Stimulated activated CD8-positive, alpha-beta memory T cell treated with anti-CD3 and anti-CD28 coated beads, Interleukin-2, amount 100 ng/mL, for 1 hour (primary cell): ENCODE measurements at places on chromosomes 4 and X.

GRCh38 chrX:1391707-1392375 lies at the start of gene SLC25A6:
SLC25A6 (minus strand) TSS chrX:1392113; CDS start chrX:1392009, 104 bp downstream.
- peak; percentile 99 for DNase-seq

- no peak for DNase-seq
Measured at GRCh38 chr4:158996669-158997074, 106.2 kb upstream of the RAPGEF2 start.

GRCh38 chrX:78307665-78308064 lies 19.7 kb downstream of the CYSLTR1 start:
- no peak for DNase-seq

- DNase-seq: no peak
Measured at GRCh38 chr4:188869581-188869980, 730.3 kb downstream of the TRIML1 start.

DNA sequence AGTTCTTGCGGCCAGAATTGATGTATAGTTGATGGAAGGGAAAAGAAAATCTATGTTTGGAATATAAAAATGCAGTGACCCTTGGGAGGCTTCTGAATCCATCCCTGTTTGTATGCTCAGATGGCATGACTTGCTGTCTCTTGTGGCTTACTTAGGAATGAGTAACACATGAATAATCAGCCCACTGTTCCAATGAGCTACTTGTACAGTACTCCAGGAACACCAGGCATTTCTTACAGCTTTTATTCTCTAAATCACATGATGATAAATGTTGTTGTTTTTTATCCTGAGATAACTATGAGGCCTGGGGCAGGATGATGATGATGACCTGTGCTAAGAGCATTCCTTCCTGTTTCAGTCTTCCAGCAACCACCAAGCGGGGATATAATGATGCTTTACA lies 18.9 kb downstream of the TMPRSS11E start:
- DNase-seq: no peak

- no peak for DNase-seq
Measured at GRCh38 chrX:135410861-135411627, 10.7 kb upstream of the SMIM10L2A start.

- no peak for DNase-seq
Measured at GRCh38 chr4:92106816-92107215, 196.9 kb upstream of the GRID2 start.

DNA sequence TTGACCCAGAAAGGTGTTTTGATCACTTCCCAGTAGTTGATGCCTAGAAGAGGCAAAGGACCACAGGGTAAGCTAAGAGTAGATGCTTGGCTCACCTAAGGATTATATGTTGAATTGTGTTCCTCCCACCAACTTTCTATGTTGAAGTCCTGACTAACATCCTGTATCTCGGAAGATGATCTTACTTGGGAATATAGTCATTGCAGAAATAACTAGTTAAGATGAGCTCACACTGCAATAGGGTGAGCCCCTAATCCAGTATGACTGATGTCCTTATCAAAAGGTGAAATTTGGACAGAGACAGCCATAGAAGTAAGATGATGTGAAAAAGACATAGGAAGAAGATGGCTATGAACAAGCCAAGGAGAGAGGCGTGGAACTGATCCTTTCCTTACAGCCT lies 3.3 kb upstream of the HMGB2 start:
- no peak for DNase-seq

DNA sequence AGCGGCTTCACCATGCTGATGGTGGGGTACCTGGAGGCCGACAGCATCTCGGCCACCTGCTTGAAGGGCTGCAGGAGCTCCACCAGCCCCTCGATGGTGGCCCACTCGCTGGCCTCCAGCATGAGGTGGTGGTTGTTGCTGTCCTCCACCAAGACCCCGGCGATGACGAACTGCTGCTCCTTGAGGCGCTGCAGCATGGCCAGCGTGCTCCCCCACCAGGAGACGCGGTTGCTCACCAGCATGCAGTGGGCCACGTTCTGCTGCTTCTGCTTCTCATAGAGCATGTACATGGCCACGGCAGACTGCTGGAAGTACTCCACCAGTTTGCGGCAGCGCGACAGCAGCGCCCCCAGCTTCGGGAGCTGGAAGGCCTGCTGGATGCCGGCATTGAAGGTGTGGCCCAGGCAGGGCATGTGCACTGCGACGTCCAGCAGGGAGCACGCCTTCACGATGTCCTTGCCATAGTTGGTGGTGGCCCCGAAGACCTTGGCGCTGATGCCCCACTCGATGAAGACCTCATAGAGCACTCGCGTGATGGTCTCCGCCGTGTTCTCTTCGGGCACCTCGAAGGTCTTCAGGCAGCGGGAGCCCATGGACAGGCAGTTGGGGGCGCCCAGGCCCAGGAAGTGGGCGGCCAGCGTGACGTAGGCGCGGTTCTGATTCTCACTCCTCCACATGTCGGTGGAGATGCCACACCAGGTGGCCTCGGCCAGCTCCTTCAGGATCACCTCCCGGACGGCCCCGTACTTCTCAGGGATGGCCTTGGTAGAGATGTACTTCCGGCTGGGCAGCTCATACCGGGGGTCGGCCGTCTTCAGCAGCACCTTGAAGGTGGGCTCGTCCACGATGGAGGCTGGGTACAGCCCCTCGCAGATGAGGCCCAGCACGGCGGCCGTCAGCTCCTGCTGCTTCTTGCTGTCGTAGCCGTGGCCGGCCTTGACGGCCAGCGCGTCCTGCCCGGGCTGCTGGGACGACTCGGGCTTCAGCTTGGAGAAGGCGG lies 11.0 kb downstream of the DHRSX start:
- no peak for DNase-seq

DNA sequence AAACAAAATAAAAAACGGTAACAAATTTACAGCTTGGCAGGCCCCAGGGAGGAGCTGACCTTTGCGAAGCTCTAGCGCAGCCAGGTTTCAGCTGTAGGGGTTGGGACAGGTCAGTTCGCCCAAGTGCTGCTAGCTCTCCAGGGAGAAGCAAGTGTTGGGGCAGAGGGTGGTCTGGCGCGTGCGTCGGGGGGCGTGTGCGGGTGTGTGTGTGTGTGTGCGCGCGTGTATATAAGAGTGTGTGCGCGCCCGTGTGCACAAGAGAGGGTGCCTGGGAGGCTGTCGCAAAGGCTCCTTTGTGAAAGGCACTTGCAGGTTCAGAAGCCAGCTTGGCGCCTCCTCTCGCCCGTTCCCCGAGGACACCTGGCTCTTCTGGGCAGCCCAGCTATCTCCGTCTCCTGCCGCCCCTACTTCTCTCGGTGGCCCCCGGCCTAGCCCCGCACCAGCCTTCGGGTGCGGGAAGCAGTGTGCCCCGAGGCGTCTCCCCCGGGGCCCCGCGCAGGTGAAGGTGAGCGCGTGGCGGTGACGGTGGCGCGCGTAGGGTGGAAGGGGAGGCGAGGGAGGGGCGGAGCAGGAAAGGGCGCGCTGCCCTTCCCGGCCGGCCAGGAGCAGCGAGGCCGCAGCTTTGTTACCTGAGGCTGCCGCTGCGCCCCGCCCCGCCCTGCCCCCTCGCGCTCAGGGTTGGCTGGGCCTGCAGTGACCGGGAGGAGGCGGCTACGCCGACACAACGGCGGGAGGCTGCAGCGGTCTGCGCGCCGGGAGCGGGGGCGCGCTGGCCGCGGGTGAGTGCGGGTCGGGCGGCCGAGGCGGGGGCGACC lies at the start of gene FHDC1:
Gene FHDC1, plus strand, starts transcription at position 693 of the 815 bp plus-strand sequence. CDS start 6,735 bp downstream, outside the sequence.
- DNase-seq: no peak

DNA sequence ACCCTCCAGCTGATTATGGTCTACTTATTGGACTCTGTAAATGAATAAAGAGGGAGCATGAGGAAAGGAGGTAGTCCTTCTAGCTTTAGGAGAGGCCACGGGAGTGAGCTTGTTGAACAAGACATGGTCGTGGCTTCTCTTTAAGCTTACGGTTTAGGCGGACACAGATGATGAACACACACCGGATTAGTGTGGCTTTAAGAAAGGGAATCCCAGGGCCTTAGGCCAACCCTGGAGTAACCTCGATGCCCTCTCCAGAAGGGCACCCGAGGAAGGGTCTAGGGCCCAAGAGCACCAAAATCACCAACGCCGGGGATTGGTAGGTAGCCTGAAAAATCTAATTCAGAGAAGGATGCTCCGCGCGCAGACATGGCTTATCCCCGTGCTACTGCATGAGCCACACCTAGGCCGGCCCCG lies 39.4 kb downstream of the ERVMER34-1 start:
- no peak for DNase-seq

DNA sequence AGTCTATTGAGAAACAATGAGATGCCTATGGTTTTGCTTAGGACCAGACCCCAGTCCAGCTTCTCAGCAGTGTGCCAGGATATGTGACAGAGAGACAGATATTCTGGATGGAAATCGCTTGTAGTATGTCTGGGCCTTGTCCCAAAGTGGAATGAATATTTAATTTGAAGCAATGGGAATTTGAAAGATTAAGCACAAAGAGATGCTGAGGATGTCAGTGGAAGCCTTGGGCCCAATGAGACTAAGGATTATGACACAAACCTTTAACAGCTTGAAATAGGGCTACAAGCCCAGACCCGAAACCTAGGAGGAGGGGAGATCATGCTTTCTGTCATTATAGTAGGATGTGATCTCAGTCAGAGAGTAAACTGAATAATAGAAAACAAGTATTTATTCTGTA lies 459.2 kb downstream of the FAT4 start:
- no peak for DNase-seq

DNA sequence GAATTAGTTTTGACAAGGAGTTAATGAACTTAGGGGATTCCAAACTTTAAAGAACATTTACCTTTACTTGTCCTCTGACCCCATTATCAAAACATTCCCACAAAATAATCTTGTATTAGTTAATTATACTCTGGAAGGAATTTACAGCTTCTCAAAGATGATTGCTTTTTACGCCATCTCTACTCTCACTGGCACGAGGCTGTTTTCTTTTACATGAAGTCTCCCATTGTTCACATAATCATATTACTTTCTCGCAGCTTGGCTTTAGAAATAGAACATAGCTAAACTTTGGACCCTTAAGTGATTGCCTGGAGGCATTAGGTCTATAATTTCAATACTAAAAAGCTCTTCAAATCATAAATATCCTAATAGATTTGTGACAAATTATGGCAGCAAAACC lies 592.9 kb downstream of the TRIML1 start:
- DNase-seq: no peak

DNA sequence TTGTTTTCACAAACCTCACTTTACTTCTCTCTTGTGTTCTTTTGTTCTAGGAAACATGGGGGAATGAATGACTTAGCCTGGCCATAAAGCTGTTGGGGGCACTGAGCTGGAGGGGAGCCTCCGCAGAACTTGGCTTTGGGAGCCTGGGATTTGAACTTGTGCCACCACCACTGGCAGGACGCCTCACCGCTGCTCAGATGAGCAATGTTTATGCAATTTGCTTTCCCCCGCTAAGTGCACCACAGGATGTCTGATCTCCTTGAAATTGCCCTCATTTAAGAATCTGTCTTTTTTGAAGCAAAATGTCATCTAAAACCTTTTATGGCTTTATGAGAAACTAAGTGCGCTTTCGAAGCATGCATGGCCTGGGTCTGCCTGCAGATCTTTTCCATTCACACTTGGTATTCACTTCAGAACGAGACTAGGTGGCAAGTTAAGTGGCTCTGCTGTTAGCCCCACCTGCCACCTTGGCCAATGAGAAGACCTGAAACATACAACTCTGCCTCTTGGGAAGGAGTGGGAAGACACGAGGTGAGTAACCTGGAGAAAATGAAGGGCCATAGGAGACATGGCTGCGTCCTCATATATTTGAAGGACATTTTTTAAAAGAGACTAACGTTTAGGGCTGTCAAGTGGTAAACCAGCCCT lies 119.3 kb downstream of the LDB2 start:
- no peak for DNase-seq

DNA sequence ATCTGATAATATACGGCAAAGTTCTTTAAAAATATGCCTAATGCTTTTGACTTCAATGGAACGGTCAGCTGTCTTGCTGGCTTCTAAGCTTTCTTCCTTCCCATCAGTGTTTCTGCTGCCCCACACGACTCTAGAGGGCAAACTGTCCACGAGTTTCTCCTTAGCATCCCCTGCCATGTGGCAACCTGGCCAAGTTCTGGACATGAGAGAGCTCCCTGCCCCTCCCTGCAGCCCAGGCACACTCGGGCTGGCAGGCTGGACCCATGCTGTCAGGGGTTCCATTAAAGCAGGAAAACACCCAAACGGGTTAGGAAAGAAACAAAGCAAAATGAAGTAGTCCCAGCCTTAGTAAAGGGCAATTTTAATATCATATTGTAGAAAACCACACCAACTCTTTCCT lies 38.8 kb downstream of the KDR start:
- no peak for DNase-seq

DNA sequence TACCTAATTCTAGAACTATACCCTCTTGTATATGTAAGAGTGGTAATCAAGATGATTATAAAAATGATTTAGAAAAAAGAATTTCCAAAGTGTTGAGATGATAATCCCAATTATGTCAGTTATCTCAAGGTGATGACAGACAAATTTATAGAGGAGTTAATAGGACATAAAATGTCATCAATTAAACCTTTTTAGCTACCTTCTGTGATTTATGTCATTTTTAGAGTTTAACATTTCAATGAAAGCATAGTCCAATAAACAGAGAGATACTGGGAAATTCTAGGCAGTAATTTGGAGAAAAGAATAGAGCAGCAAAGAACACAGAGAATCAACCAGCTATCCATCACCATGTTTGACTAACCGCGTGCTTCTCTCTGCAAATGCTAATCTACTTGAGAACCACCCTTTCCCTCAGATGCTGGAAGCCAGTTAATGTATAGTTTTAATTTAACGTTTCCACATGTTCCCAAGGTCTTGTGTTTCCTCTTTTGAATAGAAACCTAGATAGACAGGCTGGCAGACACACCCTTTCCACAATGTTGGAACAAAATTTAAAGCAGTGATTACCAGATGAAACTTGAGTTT lies 433.1 kb upstream of the FAM241A start:
- DNase-seq: no peak

DNA sequence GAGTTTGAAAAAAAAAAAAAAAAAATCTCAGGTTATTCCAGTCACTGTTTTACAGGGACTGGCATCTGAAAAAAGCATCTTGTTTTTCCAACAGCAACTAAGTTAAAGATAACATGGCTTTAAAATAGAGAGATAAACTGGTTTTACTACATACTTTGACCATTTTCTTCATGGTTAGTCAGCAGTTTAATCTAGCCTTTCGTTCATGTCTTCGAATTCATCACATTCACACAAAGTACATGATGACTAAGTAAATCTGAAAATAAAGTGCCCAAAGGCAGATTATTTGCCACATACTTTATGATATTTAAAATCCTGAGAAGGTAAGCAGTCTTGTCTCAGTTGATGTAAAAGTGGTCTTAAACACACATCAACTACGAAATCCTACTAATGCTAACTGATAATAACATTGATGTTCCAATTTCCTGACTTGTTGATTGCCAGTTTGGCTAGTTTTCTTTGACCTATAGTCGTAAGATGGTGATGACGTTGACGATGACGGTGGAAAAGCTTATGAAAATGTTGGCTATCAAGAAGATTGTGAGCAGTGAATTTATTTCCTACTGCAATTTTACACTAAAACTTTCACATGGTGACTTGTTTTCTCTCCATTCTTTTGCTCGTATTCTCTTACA lies 540.5 kb upstream of the BOD1L1 start:
- DNase-seq: no peak

- DNase-seq: no peak
Measured at GRCh38 chrX:12245650-12246645, 107.7 kb downstream of the FRMPD4 start.
